ENCODE measurements at places on chromosomes 11 and 22.

GRCh38 chr11:29040489-29040888 is 932.3 kb downstream of the METTL15 start:
- DNase-seq = no peak

- DNase-seq = no peak
Measured at GRCh38 chr11:95330302-95330701, 99.3 kb upstream of the SESN3 start.

DNA sequence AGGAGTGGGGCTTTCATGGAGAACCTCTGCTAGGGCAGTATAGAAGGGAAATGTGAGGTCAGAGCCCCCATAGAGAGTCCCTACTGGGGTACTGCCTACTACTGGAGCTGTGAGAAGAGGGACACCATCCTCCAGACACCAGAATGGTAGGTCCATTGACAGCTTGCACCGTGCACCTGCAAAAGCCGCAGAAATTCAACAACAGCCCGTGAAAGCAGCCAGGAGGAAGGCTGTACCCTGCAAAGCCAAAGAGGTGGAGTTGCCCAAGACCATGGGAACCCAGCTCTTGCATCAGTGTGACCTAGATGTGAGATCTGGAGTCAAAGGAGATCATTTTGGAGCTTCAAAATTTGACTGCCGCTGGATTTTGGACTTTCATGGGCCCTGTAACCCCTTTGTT is 245.6 kb downstream of the TENM4 start:
- DNase-seq = no peak

DNA sequence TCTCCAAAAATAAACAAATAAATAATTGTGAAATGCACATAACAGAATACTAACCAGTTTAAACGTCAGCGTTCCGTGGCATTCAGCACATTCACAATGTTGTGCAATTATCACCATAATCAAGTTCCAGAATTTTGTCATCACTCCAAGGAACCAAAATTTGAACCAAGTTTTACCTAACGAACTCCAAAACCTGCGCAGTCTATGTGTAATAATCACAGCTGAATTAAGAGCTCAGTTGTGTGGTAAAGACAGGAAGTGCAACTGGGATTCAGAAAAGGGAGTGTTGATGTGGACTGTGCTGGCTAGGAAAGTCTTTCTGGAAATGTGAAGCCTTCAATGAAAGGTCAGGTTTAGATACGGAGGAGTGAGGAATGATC is 5.4 kb upstream of the MCAM start:
- DNase-seq = no peak

- DNase-seq = peak; percentile 67
Measured at GRCh38 chr11:78350091-78350645, 67.5 kb downstream of the GAB2 start.

DNA sequence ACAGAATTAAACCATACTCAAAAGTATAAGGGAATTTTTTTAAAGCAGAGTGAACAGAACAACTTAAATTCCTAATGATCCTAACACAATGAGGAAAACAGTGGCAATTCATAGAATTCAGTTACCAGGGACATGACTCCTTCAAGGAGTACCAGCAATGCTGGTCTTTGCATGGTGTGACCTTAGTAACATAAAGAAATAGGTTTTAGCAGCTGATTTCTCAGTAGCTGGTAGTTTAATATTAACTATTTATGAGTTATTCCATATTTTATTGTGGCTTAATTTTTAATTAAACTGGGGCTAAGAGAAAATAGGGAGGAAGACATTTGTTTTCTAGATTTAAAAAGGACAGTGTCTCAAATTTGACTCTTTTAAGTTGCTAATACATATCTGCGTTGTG is 30.9 kb downstream of the CHKA start:
- DNase-seq = no peak

GRCh38 chr11:43954241-43954640 is 11.8 kb downstream of the C11orf96 start:
- no peak for DNase-seq

GRCh38 chr22:36107436-36107835 is 53.1 kb downstream of the APOL3 start:
- DNase-seq = no peak

GRCh38 chr22:36016684-36017083 is 11.9 kb downstream of the RBFOX2 start:
- no peak for DNase-seq

- no peak for DNase-seq
Measured at GRCh38 chr11:26332572-26332915, 614 bp downstream of the ANO3 start.

DNA sequence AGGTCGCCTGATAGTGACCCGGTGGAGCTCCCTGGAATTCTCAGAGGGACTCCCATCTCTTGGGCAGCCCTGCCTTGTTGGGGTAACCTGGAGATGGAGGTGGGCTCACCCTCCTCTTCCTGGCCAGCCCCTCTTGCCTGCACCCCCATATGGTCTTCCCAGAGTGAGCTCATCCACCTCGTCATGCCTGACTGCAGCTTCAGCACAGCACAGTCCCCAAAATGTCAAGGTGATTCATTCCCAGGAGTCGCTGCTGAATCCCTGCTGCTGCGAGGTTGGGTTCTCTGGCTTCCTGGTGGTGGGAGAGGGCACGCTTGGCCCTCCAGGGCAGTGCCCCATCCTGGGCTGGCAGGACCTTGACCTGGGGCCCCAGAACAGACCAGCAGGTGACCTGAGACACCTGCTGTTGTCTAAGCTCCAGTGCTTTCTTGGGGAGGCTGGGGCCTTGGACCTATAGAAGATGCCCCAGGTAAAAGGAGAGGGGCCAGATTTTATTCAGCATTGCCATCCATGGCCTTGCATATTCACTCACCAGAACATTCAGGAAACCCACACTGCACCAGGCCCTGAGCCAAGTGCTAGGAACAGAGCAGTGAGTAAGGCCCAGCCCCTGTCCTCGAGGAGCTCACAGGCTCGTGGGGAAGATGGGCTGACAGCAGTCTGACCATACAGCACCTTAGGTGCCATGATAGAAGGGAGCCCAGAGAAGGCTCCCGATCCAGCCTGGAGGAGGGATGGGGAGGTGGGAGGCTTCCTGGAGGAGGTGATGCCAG is 72.9 kb downstream of the CACNA1I start:
- no peak for DNase-seq

DNA sequence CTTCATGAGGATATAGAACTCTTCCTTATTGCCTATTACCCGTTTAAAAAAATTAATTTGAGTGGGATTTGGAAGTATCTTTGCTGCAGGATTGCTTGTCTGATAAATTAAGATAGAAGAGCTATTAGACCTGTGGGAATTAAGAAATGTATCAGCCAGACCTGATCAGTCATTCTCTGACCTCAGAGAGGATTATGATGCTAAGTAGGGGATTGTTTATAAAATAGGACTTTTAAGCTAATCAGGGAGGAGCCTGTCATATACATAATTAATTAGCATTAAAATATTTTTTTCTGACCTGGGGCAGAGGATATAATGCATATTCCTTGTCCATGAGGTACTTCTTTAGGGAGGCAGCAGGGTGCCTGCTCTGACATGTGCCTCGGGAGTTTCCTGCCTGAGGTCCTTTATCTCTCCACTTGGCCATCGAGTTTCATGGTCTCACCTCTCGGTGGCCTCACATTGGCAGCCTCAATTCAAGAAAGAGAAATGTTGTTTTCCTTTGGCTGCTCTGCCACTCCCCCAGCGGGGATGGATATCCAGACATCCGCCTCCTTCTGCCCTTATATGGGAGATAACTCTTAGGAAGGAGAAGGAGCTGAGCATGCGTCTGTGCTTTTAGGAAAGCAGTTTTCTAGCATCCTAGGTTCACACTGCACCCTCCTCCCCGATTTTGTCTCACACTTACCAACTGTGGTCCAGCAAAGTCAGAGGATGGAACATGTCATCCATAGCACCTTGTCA is 41.1 kb downstream of the DIXDC1 start:
- DNase-seq = no peak

DNA sequence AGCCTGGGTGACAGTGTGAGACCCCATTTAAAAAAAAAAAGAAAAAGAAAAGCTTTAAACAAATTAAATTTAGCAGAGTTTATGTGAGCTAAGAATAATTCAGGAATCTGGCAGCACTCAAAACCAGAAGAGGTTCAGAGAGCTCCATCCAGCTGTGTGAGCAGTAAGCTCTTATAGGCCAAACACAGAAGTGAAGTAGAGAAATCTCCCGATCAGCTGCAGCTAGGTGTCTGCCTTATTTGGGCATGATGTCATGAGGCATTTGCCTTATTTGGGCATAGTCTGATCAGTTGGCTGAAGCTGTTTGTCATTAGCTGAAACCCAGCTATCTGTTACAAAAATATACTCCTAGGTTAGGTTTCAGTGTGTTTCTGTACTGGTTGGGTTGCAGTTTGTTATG is 8.2 kb downstream of the MS4A15 start:
- DNase-seq = peak; percentile 16

GRCh38 chr11:65918211-65919140 is at the start of gene C11orf68:
Gene C11orf68 (minus strand): TSS chr11:65919062. CDS start chr11:65919031, 31 bp downstream.
- DNase-seq = peak; percentile 61

GRCh38 chr22:44932493-44932892 is 77.3 kb downstream of the PHF21B start:
- no peak for DNase-seq

Measured in hematopoietic multipotent progenitor cell treated with erythropoietin and hydrocortisone succinate and interleukin-3 and kit ligand, for 6 days (in vitro differentiated cells).